ENCODE measurements at places on chromosomes 12 and 14.

DNA sequence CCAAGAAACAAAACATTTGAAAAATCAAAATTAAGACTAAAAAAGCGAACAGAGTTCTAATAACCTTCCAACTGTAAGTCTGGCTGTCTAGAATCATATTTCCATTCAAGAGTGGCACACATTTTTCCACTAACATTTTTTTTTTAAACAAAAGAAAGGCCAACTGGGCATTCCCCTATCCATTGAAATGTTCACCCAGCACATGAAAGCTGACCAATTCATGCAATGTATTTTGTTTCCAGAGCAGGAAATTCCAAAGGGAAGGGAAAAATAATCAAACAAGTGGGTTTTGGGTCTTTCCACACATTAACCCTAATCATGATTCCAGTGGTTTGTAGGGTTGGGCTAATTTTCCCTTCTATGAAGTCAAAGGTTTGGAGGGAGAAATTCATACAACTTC, 206.5 kb downstream of the CALM1 start:
- H3K4me1 ChIP-seq = peaks cover 20% of the 10 kb centered on the region
- H3K27ac ChIP-seq = no peak overlapping the region
- no peaks in the 10 kb centered on the region for H3K36me3 ChIP-seq
- H3K27me3 ChIP-seq = peaks cover 3% of the 10 kb centered on the region

DNA sequence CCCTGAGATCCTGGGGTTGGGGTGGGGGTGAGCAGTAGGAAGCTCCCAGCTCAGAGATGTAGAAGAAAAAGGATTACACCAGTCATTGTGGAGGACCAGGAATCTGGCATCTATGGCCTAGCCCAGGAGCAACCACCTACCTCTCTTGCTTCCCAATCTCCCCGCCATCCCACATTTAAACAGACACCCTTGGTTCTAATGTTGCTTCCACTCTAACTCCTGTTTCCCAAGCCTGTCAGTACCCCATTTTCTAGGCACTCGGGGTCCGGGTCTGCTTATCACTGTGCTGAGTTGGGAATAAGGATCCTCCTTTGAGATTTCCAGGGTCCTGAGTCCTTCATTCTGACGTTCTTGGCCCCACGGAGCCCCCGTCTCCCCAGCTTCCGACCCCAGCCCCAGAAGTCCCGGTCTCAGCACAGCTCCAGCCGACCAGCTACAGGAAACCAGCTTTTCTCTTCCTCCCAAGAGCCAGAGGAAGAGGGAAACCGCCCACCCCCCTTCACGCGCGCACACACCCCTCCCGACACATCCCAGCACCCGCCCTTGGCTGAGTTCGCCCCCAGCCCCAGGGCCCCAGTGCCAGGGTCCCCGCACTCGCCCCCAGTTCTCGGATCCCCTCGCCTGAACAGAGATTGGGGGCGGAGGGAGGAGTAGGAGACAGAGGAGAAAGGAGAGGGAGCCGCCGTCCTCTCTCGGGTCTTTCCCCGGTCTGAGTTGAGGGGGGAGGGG, 1.2 kb downstream of the ITGA5 start:
- no peaks in the 10 kb centered on the region for H3K36me3 ChIP-seq
- no peak for DNase-seq
- H3K4me3 ChIP-seq = peak overlapping the region; percentile 88
- peaks cover 21% of the 10 kb centered on the region for H3K27me3 ChIP-seq
- peak overlapping the region; percentile 90 for H3K27ac ChIP-seq
- peaks cover 31% of the 10 kb centered on the region for H3K4me1 ChIP-seq

- no peak overlapping the region for H3K27ac ChIP-seq
- peaks cover 9% of the 10 kb centered on the region for H3K27me3 ChIP-seq
- H3K36me3 ChIP-seq = no peaks in the 10 kb centered on the region
- H3K4me1 ChIP-seq = peaks cover 6% of the 10 kb centered on the region
Observed at GRCh38 chr14:93946104-93946503, 19.0 kb downstream of the FAM181A start.

- no peaks in the 10 kb centered on the region for H3K36me3 ChIP-seq
- DNase-seq = no peak
- no peaks in the 10 kb centered on the region for H3K4me1 ChIP-seq
- no peak overlapping the region for H3K4me3 ChIP-seq
- no peak overlapping the region for H3K27ac ChIP-seq
Observed at GRCh38 chr12:76611533-76611932, 52.0 kb upstream of the OSBPL8 start.

DNA sequence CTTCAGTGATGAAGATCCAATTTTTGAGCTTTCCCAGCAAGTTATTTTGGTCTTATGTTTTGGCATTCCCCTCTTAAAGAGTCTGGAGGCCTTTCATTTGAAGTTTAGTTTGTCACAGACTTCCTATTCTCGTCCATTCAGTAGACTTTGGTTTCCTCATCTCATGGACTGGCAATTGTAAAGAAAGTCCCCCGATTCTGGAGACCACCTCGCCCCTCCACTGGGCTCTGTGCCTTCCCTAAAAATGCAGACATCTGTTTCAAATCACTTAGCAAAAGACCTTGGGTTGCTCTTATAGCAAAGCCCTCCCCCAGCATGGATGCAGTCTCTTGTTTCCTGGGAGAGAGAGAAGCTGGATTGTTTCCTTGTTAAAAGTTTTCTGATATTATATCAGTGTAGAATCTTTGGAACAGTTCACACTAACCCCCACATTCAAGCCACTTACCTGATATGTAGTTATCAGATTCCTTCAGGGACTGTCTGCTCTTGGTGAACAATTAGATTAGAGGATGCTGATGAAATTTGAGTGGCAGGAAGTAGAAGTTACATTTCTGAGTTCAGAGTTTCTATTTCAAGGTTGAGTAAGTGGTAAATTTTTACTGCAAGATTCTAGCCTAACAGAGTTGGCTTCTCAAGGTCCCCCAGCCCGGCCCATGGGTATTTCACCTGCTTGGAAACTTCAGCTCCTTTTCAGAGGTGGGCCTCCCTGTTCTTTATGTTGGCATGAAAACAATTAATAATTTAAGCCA, 56.3 kb downstream of the PLXNC1 start:
- H3K36me3 ChIP-seq = peaks cover 11% of the 10 kb centered on the region
- H3K4me3 ChIP-seq = no peak overlapping the region
- no peak for DNase-seq
- peak overlapping the region; percentile 21 for H3K27ac ChIP-seq

DNA sequence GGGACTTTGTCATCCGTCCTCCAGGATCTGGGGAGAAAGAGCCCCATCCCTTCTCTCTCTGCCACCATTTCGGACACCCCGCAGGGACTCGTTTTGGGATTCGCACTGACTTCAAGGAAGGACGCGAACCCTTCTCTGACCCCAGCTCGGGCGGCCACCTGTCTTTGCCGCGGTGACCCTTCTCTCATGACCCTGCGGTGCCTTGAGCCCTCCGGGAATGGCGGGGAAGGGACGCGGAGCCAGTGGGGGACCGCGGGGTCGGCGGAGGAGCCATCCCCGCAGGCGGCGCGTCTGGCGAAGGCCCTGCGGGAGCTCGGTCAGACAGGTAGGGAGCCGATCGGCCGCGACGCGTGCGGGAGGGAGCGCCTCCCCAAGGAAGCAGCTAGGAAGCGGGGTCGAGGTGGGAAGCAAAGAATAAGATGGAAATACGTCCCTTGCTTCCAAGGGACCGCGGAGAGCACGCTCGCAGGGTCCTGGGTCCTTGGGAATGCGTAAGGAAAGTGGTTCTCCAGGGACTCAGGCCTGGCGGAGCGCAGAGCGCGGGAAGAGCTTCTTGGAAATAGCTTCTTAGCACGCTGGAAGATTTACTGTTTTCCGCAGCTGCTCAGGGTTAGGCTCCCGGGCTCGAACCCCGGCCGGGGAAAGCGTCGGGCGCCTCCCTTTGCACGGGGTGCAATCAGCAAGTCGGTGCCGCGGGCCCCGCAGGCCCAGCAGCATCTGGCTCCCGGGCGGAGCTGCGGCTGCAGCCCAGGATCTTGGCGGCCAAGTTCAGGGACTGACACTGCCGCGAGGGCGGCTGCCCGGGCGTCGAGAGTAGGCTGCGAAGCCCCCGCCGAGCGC, 457 bp downstream of the SOCS2 start:
- peak; percentile 32 for DNase-seq
- H3K4me3 ChIP-seq = peak overlapping the region; percentile 79
- H3K4me1 ChIP-seq = peaks cover 13% of the 10 kb centered on the region
- H3K36me3 ChIP-seq = peaks cover 3% of the 10 kb centered on the region

DNA sequence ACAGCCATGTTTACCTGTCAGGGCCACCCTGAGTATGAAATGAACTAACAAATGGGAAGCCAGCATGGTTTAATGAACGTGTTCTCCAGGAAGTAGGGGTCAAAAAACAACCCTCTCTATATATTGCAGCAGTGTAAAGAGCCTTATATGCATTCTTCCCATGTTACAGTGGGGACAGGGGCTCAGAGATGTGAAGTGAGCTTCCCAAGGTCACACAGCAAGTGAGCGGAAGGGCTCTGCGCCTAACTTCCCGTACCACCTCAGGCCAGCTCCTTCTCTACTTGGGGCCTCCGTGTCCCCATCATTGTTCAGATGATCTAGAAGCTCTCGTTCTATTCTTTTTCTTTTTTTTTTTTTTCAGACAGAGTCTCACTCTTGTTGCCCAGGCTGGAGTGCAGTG, 105.1 kb upstream of the MAP1LC3B2 start:
- H3K4me3 ChIP-seq = no peak overlapping the region
- no peak for DNase-seq
- no peak overlapping the region for H3K27ac ChIP-seq

DNA sequence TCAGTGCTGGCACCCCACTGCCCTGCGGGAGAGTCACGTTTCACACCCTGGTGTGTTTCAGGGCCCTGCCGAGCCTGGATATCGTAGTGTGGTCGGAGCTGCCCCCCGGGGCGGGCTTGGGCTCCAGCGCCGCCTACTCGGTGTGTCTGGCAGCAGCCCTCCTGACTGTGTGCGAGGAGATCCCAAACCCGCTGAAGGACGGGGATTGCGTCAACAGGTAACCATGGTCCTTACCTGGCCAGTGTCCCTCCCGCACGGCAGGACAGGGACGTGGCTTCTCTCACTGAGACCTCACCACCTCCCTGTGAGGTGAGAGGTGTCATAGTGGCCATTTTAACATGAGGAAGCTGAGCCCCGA, 7.7 kb downstream of the MVK start:
- H3K36me3 ChIP-seq = peaks cover 5% of the 10 kb centered on the region
- no peak for DNase-seq
- H3K4me1 ChIP-seq = no peaks in the 10 kb centered on the region
- no peak overlapping the region for H3K27ac ChIP-seq
- no peaks in the 10 kb centered on the region for H3K27me3 ChIP-seq

- H3K27me3 ChIP-seq = no peaks in the 10 kb centered on the region
- no peak overlapping the region for H3K4me3 ChIP-seq
- H3K36me3 ChIP-seq = no peaks in the 10 kb centered on the region
- DNase-seq = no peak
- H3K4me1 ChIP-seq = no peaks in the 10 kb centered on the region
Observed at GRCh38 chr12:80282761-80283160, 161.3 kb upstream of the PTPRQ start.

- no peak for DNase-seq
- no peak overlapping the region for H3K4me3 ChIP-seq
- H3K36me3 ChIP-seq = no peaks in the 10 kb centered on the region
Observed at GRCh38 chr14:55073856-55074255, 22.4 kb downstream of the MAPK1IP1L start.

GRCh38 chr12:16118586-16118985, 158.9 kb downstream of the SLC15A5 start:
- peaks cover 15% of the 10 kb centered on the region for H3K4me1 ChIP-seq
- no peak overlapping the region for H3K27ac ChIP-seq
- no peaks in the 10 kb centered on the region for H3K36me3 ChIP-seq

DNA sequence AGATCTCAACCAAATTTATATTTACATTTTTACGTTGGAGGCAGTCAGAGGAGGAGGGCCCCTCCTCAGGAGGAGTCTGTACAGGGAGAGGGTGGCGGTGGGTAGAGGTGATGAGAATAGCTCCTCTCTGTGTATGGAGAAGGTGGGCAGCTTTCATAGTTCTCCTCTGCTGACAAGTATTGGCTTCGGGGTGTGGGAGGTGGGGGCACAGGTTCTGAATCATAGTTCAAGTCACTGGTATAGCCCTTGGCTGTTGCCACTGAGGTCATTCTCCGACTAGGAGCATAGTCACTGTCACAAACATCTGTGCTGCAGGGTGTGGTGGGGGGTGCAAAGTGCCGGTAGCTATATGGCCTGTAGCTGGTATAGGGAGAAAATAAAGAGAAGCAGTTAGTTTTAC, 50.3 kb downstream of the BCL2L14 start:
- H3K36me3 ChIP-seq = peaks cover 48% of the 10 kb centered on the region
- no peaks in the 10 kb centered on the region for H3K27me3 ChIP-seq
- no peak overlapping the region for H3K27ac ChIP-seq
- peaks cover 31% of the 10 kb centered on the region for H3K4me1 ChIP-seq

DNA sequence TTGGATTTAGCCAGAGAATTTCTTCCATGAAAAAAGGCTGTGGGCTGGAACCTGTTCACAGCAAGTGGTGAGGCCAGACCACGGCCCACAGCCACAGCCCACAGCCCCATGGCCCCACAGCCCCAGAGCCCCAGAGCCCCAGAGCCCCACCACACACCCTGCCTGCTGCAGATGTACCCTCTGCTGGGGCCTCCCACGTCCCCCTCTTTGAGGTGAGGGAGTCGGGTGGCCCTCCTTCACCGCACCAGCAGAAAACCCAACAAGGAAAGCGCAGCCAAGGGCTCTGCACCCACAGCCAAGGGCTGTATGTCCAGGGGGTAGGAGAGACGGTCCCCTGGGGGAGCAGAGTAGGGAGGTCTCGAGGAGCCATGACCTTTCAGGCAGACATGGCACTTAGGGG, 327.5 kb upstream of the DIO3 start:
- H3K4me3 ChIP-seq = no peak overlapping the region
- no peak overlapping the region for H3K27ac ChIP-seq
- DNase-seq = no peak
- H3K27me3 ChIP-seq = peaks cover 4% of the 10 kb centered on the region
- peaks cover 5% of the 10 kb centered on the region for H3K4me1 ChIP-seq
- H3K36me3 ChIP-seq = no peaks in the 10 kb centered on the region

GRCh38 chr14:100155756-100156616, 3.5 kb downstream of the DEGS2 start:
- peaks cover 2% of the 10 kb centered on the region for H3K36me3 ChIP-seq
- H3K27ac ChIP-seq = no peak overlapping the region

- no peak for DNase-seq
- H3K36me3 ChIP-seq = peaks cover 2% of the 10 kb centered on the region
- no peak overlapping the region for H3K4me3 ChIP-seq
- H3K27me3 ChIP-seq = no peaks in the 10 kb centered on the region
Observed at GRCh38 chr12:111170543-111170942, 198.4 kb downstream of the PHETA1 start.
